ENCODE measurements at places on chromosomes 4 and X.

DNA sequence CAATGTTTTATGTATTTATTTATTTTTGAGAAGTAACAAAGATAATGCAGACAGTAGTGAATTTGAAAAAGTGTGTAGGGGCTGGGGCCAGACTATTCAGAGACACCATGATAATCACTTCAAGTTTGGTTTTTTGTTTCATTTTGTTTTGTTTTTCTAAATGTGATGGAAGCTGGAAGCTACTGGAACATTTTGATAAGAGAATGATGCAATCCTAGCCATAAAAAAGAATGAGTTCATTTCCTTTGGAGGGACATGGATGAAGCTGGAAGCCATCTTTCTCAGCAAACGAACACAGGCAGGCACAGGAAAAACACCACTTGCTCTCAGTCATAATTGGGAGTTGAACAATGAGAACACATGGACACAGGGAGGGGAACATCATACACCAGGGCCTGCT lies 706.6 kb upstream of the EPHA5 start:
- DNase-seq: no peak

GRCh38 chr4:54879576-54879975 lies 221.8 kb downstream of the KIT start:
- no peak for DNase-seq

GRCh38 chrX:32269866-32270265 lies 941.5 kb downstream of the DMD start:
- DNase-seq: no peak

DNA sequence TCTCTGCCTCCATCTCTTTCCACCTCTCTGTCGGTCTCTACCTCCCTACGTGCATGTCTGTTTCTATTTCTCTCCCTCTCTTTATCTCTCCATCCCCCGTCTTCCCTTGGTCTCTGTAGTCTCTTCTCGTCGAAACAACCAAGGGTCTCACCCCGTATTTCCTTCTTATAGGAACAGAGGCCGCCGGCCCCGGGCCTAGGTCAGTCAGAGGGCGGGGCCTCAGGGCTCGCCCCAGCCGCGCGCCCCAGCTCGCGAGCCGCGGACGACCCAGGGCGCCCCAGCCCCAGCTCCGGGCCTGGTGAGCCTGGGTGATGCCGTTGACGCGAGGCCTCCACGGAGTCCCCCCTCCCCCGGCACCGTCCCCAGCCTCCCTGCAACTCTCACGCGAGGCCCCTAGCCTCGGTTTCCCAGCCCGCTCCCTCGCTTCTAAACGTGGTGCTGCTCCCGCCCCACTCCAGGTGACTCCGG lies 6.6 kb downstream of the TIMM17B start:
- DNase-seq: no peak

DNA sequence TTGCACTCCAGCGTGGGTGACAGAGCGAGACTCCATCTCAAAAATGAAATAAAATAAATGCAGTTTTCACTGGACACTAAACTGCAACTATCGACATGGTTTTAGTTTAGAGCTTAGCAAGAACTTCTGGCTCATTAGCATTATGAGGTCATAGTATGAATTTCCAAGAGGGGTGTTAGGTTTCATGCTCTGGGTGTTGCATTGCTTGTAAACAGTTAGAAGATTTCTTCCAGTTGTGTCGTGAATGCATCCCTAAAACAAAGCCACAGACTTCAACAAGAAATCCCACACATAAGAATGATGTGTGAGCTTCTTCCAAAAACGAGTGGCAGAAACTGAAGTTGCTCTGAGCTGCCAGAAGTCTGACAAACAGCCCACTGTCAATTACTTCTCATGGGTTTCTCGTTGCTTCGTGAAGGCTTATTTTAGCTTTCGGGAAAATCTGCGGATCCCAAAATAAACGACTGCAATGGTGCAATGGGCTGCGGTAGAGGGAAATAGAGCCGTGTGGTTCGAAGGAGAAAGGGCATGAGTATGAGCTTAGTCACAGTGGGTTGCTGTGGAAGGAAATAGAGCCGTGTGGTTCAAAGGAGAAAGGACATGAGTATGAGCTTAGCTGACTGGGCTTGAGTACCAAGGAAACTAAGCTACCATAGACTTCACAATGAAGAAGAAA lies 354.9 kb downstream of the DHRSX start:
- DNase-seq: no peak

- DNase-seq: no peak
Measured at GRCh38 chr4:108622022-108622421, 1.6 kb downstream of the RPL34 start.

DNA sequence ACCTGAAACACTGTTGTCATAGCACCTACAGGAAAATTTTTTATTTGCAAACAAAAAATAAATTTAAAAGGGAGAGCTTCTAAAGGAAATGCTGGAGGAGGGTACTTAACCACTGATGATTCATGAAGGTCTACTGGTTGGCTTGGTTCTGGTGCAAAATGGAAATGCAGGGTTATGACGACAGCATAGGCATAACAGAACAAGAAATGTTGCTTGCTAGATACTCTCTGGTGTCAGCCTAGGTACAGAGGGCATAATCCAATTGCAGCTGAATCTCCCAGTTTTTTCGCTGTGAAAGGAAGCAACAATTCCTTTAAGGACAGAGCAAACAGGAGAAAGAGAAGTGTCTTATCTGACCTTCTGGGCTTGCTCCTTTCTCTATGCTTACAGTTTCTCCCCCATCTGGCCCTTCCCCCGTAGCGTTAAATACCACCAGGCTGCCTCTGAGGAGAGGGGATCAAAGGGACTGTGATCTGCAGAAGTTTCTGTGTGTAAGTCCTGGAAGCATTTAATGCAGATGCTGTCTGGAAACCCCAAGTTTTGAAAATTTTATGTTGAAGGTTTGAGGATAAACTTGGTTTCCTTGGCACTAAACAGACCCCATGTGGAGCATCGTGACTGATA lies 23.7 kb upstream of the CASK start:
- no peak for DNase-seq

GRCh38 chr4:48141048-48141447 lies 7.0 kb upstream of the TXK start:
- DNase-seq: no peak

DNA sequence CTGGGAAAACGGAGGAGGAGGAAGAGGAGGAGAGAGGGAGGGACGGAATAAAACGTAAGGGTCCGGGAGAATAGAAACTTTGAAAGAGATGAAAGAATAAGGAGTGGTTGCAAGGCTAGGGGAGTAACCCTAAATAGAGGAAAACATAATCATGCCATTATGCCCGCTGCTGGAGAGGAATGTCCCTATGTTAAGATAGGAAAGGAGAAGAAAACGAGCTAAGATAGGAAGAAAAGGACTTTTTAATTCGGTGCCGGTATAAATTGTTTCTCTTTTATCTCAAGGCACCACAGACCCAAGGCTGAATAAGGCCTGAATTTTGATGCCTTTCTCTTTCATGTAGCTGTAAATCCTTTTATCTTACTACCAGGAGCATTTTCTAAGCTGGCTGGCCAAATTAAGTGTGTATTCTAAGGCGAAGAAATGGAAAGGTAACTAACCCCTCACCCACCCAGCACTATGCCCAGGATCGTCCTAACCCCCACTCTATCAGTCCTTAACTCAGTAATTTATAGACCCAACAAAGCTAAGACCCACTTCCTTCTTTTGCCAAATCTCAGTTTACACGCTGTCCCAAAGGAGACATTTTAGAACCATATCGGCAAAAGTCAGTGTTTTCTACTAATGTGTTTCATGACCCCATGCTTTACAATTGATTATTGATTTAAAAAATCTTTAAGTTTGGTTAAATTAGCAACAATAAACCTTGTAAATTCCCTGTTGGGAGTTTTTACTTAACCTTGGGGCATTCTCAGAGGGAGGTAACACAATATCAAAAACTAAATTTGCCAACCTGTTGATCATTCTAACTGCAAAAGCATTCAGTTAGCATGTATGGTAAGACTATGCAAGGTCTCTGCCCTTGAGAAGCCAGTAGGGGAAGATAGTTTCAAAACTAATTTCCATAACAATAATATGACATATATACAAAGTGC lies 1.1 kb upstream of the CUL4B start:
- no peak for DNase-seq

GRCh38 chr4:76024065-76024464 lies 768 bp upstream of the CXCL10 start:
- DNase-seq: no peak

- no peak for DNase-seq
Measured at GRCh38 chr4:61245069-61245714, 45.1 kb downstream of the ADGRL3 start.

DNA sequence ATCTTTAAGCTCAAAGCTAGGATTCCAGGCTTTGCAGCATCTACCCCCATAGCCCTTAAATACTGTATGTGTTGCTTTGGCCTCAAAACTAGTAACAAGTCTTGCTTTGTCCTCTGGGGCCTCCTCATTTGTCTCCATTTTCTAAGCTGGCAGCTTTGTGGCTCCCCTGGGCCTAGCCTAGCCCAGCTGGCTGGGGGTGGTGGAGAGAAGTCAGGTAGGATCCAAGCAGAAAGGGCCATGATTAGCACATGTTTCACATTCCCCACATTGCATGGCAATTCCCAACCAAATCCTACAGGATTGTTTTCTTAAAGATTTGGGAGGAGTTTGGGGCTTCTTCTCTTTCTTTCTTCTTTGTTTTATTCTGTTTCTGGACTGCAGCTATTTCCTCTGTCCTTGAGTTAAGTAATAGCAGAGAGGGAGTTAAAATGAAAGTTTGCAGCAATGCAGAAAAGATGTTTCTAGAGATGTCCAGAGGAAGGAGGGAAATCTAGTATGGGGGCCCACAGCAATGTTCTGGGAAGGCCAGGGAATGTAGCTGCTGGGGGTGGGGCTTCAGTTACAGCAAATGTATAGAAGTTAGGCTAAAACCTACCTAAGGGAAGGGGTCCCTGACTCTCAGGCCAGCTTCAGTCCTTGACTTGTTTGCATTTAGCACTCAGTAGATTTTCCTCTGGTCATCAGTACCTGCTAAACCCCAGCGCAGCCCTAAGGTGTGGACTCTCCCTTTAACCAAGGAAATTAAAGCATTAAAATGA lies 92.1 kb downstream of the SHROOM4 start:
- DNase-seq: no peak

GRCh38 chr4:76579596-76580375 lies 144.8 kb downstream of the SHROOM3 start:
- DNase-seq: no peak

GRCh38 chr4:1022739-1023066 lies 11.3 kb downstream of the FGFRL1 start:
- DNase-seq: no peak

DNA sequence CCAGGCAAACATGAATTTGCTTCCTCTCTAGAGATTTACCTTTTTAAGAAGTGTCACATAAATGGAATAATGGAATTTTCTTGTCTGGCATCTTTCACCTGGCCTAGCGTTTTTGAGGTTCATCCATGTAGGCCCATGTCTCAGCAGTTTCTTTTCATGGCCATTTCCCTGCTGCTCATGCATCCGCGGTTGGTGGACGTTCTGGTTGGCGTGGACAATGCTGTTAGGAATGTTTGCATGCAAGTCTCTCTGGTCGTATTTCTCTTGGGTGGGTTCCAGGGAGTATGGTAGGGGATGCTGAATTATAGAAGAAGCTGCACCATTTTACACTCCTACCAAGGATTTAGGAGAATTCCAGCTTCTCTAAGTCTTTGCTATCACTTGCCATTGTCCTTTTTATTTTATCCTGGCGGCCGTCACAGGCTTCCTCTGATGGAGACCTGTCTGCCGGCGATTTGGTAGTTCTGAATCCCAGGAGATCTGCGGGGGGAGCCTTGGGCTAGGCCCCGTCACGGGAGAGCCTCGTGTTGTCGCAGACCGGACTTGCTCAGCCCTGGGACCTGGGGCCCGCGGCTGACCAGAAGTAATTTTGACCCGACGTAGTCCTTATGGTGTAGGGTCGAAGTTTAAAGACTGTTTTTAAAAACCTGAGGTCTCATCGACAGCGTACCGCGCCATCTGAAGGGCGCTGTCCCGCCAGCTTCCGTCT lies 56.9 kb upstream of the TADA2B start:
- peak; percentile 64 for DNase-seq

DNA sequence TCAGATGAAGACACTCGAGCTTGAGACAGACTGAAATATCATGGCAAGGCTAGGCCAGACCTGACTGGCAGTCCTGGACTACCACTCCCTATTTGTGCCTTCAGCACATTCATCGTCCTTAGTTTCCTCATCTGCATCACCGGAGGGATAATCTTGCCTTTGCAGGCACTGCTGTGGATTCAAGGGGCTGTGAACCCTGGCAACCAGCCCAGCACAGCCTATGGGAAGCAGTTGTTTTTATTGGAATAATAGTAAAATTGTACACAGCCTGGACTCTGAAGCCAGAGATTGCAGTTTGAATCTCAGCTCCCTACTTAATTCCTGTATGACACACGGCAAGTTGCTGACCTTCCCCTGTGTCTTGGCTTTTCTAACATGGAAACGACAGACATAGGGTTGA lies 161.0 kb downstream of the NSUN7 start:
- DNase-seq: no peak

DNA sequence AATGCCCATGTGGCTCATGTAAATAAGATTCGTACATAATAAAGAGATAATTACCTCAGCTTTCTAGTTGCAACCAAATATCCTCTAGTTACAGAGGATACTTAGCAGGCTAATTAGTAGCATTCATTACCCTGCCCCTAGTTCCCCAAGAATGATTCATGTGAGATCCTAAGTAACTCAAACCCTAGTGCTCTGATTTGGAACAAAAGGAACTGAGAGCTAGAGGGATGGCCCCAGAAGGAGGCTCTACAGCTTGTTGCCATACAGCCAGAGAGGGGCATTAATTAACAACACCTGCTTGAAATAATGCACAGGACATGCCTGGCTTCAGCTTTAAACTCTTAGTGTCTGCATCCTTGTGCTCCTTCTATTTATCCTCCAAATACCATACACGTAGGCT lies 32.6 kb upstream of the CBR4 start:
- DNase-seq: no peak

DNA sequence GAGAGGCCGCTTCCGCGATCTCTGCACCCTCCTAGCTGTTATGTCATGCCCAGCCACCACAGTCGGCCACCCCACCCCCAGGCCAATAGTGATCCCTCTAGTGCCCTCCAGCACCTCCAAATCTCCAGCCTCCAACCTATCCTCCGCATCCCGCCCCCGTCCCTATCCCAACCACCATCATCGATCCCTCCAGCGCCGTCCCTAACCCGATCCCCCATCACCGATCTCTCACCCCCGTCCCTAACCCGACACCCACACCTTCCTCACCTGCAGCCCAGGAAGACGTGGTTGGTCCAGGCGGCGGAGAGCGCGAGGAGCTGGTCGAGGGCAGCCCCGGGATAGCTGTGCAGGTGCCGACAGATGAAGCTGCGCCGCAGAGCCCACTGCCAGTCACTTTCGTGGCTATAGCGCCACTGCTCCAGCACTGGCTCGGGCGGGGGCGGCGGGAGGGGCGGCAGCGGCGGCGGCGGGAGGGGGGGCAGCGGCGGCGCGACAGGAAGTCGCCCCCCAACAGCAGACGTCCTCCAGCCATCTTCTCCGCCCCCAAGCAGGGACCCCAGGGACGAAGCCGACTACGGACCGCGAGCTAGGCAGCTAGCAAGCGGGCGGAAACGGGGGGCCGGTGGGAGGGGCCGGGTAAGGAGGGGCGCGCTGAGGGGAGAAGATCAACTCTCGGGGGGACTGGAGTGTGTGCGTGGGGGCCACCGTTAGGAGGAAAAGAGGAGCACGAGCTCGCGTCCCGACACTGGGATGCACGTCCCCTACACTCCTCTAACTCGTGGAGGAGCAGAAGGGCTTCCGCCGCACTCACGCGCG lies 552 bp downstream of the NKRF start:
- peak; percentile 22 for DNase-seq

- DNase-seq: no peak
Measured at GRCh38 chr4:149183638-149184037, 632.0 kb downstream of the IQCM start.

All from anterior cingulate cortex (tissue), 58 donors.